ENCODE measurements at places on chromosomes 7 and 10.

DNA sequence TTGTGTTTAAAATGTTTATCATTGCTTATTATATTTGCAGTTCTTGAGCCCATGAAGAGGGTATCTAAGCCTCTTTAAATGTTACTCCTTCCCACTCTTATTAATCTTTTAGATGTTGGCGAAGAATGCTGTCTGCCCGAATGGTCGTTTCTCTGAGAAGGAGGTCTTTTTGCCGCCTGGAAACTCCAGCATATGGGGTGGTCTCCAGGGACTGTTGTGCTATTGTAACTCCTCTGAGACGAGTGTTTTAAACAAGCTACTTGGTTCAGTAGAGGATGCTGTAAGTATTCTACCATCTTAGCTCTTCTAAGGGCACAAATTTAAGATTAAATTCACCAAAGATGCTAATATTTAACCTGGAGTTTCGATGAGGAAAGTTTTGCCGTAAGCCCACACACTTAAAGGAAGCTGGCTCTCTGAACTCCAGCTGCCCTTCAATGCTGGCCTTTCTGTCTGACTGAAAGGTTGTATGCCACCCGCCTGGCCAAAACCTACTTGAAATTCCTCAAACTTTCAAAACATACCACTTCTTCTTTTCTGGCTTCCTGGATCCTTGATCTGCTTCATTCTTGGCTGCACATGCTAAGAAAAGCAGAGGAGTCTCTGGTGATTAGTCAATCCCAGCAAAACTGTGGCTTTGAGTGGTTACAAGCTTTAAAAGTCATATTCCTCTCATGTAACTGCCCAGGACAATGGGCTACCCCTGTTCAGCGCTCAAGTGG is 74.7 kb downstream of the ABCA13 start:
- peak; percentile 10 for DNase-seq

DNA sequence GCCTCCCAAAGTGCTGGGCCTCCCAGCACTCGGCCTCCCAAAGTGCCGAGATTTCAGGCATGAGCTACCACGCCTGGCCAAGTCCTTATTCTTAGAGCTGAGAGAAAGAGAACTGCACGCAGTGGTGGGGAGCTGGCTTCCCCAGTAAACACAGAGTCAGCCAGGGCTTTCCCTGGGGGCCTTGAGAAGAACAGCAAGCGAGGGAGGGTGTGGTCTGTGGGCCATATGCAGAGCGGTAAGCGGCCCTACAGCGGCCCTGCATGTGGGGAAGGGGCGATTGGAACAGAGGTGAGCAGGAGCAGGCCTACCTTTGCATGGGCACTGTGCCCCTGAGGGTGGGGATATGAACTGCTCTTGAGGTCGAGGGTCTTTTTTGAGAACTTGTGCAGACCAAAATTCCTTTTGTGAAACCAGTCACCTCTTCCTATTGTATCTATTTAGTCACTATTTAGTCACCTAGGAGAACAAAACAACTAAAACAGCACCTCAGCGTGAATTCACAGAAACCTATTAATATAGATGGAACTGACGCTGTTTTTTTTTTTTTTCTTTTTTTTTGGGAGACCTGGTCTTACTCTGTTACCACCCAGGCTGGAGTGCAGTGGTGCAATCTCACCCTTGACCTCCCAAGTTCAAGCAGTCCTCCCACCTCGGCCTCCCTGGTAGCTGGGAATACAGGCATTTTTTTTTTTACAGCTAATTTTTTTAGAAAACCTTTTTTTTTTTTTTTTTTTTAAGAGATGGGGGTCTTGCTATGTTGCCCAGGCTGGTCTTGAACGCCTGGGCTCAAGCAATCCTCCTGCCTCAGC is 36.9 kb upstream of the SH2D4B start:
- DNase-seq: peak; percentile 51

GRCh38 chr7:106659166-106659962 is 1.6 kb downstream of the CCDC71L start:
- DNase-seq: peak; percentile 18

DNA sequence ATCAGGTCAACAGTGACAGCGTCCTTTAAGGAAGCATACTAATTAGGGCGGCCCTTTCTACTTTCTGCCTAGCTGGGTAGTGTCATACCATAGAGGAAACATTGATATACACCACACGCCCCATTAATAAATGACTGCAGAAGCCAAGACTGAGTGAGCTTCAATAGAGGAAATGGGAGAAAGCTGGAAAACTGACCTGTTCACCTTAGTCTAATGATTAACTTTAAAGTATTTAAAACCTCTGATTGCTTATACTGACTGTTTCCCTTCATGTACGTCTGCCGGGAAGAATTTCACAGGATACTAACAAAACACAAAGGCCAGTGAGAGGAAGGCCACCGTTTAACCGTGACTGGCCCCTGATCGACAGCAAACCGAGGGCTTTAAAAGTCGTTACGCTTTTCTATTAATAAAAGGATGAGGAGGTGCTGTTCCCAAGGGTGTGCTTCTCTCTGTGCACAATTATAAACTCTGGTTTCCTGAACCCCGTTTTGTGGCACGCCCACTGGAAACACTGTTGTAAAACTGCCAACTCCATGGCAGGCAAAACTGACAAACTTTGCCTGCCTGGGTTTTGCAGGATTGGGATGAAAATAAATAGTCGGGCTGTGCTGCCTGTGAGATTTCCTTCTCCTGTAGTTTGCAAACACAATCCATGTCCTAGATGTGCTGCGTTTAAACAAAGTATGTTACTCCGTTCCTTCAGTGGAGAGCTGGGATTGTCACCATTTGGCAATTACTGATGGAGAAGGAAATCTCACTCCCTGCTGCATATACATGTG is 137.6 kb downstream of the NRP1 start:
- no peak for DNase-seq

DNA sequence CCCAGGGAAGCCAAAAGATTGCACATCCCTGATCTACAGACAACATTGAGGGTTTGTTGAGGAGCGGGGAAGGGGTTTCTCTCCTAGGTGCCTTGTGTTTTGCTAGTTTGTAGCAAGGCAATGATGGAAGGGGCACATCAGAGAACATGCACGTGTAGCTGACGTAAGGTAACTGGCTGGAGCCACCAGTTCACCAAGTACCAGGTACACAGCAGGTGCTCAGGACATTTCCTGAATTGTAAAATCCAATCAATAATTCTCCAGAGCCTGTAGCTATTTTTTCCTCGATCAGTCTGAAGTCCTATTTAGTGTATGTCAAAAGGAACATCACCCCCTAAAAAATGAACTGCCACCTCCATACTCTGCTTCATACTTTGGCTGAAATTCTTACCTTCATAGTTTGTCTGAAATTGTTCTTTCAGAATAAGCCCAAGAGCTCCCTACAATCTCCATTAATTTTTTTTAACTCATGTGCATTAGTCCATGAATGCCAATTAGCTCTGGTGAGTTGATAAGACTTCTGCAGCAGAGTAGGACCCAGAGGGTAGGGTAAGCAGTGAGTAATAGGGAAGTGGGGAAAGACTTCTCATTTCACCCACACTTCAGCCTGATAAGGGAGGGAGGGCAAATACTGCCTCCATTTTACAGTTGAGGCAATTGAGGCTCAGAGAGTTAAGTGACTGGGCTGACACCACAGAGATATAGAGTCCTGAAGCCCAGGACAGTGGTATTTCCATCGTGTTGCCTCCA is 36.0 kb upstream of the SLC26A3 start:
- DNase-seq: peak; percentile 88

GRCh38 chr10:71222601-71223346 is 10.4 kb downstream of the UNC5B start:
- no peak for DNase-seq
